ENCODE measurements at places on chromosomes 5 and 9.

GRCh38 chr9:69817202-69817601, 3.4 kb upstream of the CFAP95 start:
- no peak for DNase-seq

GRCh38 chr9:71549023-71549422, 219.3 kb downstream of the CEMIP2 start:
- DNase-seq: no peak

DNA sequence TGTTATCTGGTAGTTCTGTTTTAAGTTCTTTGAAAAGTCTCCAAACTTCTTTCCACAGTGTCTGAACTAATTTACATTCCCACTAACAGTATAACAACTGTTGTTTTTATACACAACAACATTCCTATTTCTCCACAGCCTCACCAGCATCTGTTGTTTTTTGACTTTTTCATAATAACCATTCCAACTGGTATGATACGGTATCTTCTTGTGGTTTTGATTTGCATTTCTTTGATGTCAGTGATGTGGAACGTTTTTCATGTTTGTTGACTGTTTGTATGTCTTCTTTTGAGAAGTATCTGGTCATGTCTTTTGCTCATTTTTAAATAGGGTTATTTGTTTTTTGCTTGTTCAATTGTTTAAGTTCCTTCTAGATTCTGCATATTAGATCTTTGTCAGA, 12.6 kb upstream of the GRAMD2B start:
- DNase-seq: no peak

DNA sequence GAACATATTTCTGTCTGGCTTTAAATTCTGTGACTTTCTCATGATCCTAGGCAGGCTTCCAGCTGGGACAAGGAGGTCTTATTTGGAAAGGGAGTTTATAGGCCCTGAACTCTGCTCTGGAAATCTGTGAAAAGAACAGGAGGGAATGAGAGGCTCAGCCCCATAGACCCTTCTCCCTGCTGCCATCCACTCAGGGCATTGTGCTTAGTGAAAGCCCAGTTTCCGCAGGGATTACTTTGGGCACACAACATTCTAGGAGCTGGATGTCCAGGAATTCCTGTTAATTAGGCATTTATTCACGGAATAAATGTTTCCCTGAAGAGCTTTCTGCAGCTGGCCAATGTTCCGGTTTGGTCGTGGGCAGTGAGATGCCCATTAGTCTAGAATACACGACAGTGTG, 32.7 kb upstream of the COL15A1 start:
- DNase-seq: no peak

DNA sequence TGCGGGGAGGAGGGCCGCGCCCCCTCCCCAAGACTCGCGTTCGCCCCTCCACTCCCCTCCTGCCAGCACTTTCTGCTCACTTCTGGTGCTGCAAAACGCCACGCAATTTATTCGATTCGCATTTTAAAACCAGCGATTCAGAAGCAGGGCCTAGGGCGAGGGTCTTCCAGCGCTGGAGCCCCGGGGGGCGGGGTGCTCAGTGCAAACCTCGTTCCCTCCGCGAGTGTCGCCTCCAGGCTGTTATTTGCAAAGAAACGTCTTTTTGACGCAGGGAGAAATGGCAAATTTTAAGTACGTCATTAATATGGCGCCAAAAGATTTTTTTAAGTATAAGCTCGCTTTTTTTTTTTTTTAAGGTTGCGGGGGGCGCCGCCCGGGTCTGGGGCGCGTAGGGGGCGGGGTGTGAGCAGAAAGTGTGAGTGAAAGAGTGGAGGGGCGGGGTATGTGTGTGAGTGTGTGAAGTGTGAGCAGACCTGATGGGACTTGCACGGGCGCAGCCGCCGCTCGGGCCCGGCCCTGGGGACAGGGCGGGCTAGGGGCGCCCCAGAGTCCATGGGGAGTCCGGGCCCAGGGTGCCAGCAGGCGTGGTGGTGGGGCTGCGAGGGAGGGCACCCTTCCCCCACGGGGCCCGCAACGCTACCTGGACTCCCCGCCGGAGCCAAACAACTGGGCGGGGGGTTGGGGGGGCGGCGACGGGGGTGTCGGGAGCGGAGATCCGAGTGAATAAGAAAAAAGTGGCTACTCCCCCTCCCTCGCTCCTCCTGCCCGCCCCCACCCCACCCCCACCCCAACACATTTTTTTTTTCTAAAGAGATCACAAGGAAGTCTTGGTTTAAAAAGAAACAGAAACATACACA, at the start of gene JADE2:
Gene JADE2 (plus strand): TSS at position 845 of the 857 bp plus-strand sequence. CDS start 10,188 bp downstream, outside the sequence.
- peak; percentile 73 for DNase-seq

DNA sequence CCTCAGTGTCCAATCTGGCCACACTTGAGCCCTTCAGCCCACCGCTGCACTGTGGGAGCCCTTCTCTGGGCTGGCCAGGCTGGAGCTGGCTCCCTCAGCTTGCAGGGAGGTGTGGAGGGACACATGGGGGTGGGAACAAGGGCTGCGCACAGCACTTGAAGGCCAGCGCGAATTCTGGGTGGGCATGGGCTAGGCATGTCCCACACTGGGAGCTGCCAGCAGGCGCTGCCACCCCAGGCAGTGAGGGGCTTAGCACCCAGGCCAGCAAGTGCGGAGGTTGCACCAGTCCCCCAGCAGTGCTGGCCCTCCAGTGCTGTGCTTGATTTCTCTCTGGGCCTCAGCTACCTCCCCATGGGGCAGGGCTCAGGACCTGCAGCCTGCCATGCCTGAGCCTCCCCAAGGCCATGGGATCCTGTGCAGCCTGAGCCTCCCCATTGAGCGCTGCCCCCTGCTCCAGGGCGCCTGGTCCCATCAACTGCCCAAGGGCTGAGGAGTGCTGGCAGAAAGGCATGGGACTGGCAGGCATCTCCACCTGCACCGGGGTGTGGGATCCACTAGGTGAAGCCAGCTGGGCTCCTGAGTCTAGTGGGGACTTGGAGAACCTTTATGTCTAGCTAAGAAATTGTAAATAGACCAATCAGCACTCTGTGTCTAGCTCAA, 148.2 kb downstream of the EMB start:
- no peak for DNase-seq

- DNase-seq: peak; percentile 22
Measured at GRCh38 chr5:93604644-93605515, 21.9 kb downstream of the NR2F1 start.

DNA sequence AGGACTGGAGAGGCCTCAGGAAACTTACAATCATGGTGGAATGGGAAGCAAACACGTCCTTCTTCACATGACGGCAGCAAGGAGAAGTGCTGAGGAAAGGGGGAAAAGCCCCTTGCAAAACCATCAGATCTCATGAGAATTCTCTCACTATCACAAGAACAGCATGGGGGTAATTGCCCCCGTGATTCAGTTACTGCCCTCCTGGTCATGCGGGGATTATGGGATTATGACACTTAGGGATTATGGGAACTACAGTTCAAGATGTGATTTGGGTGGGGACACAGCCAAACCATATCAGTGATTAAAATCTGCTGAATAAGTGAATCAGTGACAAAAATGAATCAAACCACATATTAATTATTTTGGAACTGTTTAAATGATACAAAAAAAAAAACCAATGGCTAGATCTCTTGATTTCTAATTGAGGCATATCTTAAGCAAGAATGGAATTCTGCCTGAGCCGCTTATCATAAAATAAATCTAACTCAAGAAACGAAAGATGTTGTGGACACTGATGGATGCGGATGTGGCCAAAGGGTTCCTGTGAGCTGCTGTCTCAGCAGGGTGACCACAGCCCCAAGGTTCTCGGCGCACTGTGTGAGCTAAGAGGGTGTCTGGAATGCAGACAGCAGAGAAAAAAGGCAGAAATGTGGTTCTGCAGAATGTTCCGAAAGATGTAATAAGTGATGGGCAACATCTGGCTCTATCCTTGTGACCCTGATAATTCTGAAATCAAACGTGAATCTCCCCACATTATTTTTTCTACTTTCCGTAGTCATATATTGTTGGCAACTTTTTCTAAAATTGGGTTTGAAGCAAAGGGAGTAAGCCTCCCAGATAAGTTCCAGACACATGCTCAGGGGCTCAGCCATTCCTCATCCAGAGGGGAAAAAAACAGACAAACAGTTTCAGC, 107.2 kb upstream of the ICE1 start:
- peak; percentile 43 for DNase-seq

GRCh38 chr9:4750023-4750673, 9.1 kb upstream of the AK3 start:
- peak; percentile 61 for DNase-seq

DNA sequence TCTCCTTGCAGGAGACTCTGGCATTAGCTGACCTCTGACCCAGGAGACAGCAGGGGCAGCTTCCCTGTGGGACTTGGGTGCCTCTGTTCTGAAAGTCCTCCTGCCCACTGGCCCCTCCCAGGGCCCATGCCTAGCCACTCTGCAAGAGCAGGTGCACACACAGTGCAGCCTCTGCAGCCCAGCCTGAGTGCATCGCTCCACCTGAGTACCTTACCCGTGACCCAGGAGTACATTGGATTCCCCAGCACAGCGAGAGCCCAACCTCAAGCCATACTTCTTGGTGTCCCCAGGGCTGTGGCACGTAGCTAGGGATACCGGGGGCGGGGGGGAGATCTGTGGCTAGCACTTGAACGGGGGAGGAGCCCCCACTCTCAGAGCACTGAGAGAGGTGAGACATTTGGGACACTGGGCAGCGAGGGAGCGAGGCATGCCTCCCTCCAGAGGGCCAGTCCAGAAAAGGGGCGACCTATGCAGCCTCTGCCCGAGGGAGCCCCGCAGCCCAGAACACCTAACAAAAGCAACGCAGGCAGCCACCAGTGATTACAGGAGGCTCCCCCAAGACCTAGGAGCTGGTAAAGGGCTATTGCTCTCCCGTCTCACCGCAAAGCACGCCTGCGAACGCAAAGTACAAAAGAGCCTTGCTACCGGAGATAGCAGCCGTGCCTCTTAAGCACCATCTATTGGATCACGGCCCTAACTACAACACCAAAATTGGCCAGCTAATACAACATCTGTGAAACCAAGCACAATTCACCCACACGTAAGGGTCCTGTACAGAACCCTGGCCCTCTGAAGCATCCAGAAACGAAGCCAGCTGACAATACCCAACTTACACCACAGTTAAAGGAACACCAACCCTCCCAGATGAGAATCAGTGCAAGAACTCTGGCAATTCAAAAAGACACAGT, 826 bp upstream of the PRDM9 start:
- no peak for DNase-seq

GRCh38 chr5:161400583-161400982, 145.9 kb downstream of the GABRB2 start:
- DNase-seq: peak; percentile 25

GRCh38 chr5:97164846-97165245, 18.2 kb downstream of the RIOK2 start:
- DNase-seq: no peak

DNA sequence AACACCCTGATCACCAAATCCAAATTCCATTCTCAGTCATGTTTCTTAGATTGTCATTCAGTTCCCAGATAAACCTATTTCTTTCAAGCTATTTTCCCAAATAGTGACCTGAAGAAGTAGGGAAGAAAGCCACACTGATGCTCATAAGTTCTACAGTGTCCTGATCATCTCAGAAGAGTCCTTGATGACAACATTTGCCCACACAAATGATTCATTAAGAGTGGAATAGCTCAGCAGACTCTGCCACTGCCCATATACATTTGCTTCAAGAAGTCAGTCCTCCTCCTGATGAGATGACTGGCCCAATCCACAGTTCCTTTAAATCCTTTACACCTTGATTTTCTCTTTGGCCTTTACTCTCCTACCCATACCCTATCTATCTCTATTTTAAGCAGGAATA, 283.7 kb upstream of the NR4A3 start:
- DNase-seq: no peak

DNA sequence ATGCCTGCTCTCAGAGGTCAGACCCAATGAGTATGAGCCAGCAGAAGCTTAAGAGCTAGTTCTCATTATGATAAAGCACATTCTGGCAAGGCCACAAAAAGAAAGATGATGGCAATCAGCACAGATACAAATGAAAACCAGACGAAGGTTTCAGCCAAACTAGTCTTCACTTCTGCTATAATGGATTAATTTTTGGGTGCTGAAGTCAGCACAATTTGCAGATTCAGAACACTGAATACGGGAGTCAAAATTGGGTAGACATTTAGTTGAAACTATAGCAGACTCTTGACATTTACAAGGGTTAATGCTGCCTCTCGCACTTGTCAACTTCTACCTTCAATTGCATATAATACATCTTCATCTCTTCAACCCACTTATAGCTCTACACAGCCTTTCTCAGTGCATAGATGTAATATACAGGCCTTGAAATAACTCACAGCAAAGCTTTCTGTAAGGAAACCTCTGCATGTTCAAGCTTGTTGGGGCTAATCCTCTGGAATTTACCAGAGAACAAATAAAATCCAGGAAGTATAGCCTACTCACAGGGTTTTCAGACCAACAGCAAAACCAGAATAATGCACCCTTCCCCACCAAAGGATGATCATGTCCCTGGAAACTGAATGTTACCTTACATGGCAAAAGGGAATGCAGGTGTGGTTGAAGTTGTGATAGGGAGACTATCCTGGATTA, 77.1 kb downstream of the BAAT start:
- peak; percentile 5 for DNase-seq
